ENCODE measurements at places on chromosomes 4 and X.

- no peak for DNase-seq
These were observed 22.3 kb upstream of the VSIG1 start for GRCh38 chrX:108022491-108023089.

DNA sequence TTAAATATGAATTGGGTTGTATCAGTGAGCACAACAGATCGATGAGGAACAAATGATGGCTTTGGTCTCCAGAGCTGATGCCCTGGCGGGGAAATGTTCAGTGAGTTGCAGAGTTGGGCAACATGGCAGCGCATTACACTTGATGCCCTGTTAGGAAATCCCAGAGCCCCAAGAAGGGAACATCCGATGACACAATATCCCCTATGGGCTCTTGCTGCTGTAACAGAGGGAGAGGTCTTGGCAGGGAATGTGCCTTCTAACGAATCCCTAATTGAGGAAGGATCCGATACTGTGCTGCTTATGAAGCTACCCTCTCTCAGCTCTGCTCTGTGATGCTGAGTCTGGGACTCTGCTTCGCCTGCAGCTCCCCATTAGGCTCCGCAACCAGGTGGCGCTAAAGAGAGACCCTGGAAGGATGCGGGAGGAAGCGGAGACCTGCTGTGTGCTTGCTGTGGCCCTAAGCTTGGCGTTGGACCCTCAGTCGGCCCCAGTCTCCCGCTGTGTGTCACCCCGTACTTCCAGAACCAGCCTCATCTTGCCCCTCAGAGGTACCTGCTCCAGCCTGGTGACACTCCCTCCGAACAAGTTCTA, 38.9 kb downstream of the PDHA1 start:
- DNase-seq = no peak

DNA sequence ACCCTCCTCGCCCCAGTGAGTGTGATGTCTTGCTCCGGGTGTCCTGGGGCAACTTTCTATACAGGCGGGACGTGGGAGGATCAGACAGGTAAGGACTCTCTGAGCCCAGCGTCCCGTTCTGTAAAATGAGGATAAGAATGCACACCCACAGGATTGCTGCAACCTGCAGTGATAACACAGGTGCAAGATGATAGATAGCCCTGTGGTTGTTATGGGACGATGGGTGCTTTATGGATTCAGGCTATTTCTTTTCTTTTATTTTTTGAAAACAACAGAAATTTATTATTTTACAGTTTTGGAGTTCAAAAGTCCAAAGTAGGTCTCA, 28.6 kb downstream of the BEX3 start:
- no peak for DNase-seq

DNA sequence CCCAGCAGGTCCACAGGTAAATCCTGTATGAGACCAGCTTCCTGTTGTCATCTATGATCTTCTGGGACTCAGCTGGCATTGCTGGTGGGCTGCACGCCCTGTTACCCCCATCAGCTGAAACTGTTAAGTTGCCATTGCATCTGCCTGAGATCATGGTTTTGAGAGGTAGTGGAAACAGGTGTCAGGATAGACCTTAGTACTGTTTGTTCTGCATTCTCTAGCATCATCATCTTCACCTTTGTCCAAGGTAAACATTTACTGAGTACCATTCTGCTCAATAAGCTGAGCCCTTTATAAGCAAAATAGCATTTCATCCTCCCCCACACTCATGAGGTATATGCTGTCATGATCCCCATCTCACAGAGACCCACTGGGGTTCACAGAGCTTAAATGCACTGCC, 42.9 kb upstream of the PROM1 start:
- DNase-seq = no peak

DNA sequence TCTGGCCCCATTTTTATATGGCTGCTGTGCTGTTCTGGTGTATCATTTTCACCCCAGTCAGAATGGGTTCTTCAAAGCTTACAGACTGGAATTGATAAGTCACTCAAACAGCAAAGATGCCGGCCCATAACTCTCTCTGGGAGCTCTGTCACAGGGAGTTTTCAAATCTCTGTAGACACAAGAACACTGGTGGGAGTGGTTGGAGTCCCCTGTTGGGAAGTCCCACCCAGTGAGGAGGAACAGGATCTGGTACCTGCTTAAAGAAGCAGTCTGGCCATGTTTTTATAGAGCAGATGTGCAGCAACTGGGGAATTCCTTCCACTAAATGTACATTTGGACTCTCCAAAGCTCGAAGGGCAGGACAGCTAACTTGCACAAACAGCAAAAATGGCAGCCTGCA, 69.3 kb upstream of the UGT2B7 start:
- no peak for DNase-seq

- DNase-seq = no peak
These were observed 42.4 kb downstream of the SPATA18 start for GRCh38 chr4:52093466-52093865.

DNA sequence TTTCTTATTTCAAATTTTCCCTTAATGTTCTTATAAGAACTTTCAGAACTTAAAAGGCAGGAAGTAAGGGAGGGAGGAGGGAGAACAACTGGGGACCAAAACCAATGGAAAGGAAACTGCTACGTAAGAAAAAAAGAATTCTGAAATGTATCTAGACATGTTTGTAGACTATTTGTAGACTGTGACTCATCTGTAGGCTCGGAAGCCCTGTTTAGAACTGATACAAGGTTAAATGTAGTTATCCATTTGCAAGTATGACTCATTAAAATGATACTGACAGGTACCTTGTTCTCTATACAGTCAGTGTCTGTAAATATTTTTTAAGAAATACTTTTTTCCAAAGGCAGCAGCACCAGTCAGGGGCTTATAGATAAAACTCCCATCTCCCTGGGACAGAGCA, 202.0 kb downstream of the DHX15 start:
- DNase-seq = no peak

DNA sequence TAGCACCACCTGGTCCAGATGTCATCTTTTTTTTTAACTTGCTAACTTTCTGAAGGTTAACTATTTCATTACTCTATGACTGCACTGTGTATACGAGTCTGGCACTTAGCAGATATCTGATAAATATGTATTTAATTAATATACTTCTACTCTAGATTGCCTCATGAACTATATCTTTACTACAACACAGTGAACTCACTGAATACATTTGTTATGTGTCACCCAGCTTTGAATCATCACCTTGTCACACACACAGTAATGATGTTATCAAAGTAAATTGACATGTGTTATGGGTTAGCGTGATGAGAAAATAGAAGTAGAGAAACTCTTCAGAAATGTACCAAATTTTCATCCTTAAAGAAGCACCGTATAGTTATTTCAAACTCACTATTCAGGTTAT, 419.3 kb upstream of the ADGRL3 start:
- DNase-seq = no peak

DNA sequence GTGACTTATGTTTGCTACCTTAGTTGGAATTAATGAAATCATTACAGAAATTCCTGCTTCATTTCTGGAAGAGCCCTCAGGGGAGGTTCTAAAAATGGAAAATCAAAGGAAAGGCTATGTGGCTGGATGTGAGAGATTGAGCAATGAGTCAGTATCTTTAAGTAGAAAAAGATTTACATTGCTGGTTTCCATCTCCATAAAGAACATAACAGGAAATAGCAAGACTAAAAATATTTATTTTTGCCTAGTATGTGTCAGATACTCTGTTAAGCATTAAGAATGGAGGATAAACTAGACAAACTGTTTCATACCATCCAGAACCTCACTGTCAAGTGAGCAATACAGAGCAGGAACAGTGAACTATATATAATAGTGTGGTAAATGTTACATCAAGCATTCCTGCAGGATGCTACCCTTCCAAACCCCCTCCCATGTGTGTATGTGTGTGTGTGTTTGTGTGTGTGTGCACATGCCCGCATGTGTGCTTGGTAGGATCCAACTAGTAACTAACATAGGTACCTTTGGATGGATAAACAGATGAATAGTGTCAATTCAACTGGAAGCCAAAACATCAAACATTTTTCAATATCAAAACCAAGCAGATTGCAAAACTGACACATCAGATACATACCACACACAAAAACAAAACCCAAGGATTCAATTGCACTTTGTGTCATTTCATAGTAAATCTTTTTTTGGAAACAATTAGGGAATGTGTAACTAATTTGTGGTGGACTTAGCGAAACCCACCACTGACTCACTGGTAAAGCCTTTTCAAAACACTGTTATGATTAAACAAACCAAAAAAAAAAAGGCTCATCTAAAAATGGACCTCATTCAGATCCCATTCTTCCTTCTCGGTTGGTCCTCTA, 223.4 kb downstream of the SHROOM3 start:
- no peak for DNase-seq

- DNase-seq = no peak
These were observed 49.5 kb downstream of the CPZ start for GRCh38 chr4:8641931-8642650.

- no peak for DNase-seq
These were observed 323.2 kb downstream of the ARHGAP24 start for GRCh38 chr4:85798012-85798770.

DNA sequence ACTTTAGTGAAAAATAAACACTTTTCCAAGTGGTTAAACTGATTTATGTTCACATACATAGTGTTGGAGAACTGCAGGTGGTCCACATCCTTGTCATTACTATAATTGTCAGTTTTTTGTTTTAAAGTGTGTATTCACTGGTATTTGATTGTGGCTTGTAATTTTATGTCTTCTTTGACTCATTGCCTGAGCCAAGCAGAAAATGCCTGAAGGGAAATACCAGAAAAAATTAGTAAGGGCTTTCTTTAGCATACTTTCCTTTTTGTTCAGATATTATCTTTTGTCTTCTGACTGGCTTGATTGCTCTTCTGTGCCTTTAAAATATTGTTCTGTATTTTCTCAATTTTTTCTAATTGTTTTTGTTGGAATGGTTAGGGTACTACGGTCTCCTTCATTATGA, 981.3 kb downstream of the C4orf33 start:
- no peak for DNase-seq

DNA sequence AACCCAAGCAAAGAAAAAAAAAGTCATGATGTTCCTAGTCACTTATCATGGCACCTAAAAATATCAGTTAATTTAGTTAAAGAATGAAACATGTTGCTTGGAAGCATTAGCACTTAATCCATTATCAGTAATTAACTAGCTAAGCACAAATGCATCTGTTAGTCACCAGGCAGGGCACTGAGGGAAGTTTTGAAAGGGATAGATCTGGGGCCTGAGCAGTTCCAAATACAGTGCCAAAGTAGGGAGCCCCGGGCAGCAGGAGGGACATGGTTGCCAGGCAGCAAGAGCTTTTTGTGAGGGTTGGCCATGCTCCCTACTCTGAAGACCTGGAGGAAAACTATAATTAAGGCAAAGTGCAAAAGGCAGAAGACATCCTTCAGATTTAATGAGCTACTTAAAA, 62.0 kb downstream of the PHKA1 start:
- DNase-seq = no peak

DNA sequence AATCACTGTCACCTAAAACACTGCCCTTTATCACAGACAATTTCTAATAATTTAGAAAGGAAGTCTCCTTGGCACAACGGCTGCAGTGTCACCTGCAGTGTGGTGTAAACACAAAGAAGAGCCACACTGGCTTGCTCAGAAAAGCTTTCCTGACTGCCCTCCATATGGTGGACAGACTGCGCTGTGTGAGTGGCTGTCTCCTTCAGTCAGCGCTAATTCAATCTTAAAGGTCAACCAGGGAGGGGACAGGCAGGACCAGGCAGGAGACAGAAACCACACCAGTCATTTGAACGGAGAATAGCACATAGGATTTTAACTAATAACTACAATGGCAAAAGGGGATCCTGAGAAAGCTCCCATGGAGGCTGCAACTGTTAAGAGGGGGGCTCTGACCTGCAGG, 132.1 kb downstream of the NSUN7 start:
- DNase-seq = no peak

DNA sequence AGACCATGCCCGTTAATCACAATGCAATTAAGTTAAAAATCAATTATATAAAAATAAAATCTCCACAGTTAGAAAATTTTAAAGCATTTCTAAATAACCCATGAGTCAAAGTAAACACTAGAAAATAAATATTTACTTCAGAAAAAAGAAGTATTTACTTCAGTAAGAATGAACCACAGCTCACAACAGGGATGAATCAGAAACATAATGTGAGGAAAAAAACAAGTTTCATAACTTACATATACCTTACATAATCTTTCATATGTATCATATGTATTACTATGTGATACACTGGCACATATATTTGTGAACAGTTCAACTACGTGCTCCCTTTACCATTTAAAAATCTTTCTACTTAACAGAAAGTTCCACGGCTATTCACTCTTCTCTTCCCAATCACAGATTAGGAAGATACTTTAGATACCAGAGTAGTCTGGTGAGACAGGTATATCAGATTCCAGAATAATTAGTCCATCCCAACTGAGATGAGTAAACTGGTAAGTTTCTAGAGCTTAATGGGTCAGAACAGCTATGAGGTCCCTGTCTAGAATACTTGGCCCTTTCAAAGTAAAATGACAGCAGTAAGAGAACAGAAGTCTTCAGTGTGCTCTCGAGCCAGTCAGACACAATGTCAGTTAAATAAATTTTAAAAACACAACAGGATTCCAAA, 70.3 kb downstream of the SH3RF1 start:
- no peak for DNase-seq
